Ovary (tissue), 10 donors: ENCODE measurements at places on chromosomes 1 and 21. TPM values are rescaled to one million over a fixed set of nuclear protein-coding genes. Genes with fewer than 3 reads are reported as not detected.

Gene SH3D21
- 9.2 TPM for total RNA-seq

Gene SPATA6
- 36.3 TPM for total RNA-seq

- no peak for DNase-seq
These were observed 133.8 kb downstream of the HS2ST1 start for GRCh38 chr1:87048237-87048636.

DNA sequence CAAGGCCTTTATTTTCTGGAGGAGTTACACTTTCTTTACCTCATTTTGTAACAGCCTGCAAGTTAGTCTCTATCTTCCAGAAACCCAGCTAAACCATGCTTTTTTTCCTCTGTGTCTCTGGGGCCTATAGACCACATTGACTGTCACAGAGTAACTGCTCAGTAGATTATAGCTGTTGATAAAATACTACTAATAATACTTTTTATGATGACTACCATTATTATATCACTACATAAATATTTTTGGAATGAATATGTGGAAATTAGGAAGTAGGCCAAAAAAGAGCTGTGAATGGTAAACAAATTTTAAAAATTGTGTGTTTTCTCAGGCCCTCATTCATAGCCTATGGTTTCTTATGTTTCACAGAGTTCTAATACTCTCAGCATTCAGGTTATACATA, 233.1 kb upstream of the USP24 start:
- DNase-seq = no peak

Gene PLA2G4A
- 15.4 TPM for total RNA-seq

Gene RBM34
- total RNA-seq = 24.5 TPM

DNA sequence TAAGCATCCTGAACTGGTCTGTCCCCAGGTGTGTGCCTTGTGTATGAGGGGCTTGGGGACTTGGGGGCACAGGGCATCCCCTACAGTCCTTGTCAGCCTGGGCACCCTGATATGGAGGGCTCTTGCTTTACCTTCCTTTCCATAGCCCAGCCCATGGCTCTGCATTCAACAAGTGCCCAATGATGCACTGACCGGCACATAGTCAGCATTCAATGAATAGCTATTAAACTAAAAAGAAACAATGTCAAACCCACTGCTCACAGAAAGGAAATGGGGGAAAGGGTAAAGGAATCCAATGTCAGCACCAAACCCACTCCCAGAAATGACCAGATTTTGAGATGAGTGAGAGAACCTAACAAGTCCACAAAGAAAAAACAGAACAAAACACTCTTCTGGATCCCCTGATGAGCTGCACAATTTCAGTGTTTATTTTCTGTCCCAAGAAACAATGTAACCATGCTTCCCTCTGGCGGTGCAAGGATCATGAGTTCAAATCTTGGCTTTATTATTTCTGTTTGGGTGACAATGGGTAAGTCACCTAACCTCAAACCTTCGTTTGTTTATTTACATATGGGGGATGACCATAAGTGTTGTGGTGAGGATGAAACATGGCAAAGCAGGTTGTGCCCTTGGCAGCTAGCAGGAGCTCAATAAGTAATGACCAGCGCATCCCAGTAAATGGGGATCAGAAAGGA, 22.0 kb downstream of the SYT6 start:
- no peak for DNase-seq

DNA sequence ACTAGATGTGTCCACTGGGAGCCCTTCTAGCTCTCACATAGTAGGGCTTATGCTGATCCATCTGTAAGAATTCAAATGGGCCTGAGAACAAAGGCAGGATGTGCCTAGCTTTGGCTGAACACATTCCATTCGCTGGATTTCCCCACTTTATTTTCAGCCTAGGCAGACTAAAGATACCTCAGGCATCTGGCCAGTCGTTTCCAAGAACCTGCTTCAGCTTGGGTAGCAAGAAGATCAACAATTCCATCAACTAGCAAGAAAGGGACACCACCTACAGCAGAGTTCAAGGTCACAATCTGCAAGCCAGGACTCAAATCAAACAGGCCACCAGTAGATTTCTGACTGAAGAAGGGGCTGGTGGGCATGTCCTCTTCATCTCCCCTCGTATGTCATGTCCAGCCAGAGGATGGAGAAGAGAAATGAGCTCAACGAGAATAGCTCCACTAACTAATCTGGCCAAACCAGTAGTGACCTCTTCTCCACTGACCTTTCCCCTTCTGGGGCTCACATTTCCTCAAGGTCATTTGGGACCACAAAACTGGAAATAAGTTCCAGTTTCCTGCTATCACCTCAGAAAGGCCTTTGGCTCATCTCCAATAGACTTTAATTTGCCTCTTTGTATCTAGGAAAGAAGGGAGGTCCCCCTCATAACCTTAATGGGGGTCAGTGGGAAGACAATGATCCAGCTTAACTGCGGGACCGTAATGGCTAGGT, 14.2 kb downstream of the TXNIP start:
- DNase-seq = peak; percentile 64

Gene LCA5L
- total RNA-seq = 2.0 TPM

GRCh38 chr1:208312706-208313105, 68.5 kb upstream of the PLXNA2 start:
- DNase-seq = no peak

GRCh38 chr1:39637361-39637760, 2.1 kb downstream of the HEYL start:
- DNase-seq = no peak

DNA sequence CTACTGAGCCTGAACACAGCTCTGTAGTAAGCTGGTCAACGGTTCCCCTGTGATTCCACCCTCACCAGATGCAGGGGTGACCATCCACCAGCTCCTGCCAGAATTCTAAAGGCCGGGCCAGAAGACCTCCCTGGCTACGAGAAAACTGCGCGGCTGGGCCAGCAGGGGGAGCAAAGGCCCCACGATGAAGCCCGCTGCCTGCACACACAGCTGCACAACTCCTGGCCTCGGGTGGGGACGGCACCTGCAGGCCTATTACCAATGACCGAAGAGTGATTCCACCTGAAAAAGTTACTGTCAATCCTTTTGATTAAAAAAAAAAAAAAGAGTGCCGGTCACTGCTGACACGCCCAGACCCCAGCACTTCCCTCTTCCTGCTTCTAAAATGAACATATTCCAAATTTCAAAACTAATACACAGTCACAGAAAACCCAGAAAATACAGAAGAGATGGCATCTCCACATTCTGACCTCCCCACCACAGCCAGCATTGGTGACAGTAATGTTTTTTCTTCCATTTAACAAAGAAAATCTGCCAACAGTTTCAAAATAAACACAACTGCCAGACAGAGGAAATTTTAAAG, 49.8 kb upstream of the RIPK4 start:
- peak; percentile 78 for DNase-seq

DNA sequence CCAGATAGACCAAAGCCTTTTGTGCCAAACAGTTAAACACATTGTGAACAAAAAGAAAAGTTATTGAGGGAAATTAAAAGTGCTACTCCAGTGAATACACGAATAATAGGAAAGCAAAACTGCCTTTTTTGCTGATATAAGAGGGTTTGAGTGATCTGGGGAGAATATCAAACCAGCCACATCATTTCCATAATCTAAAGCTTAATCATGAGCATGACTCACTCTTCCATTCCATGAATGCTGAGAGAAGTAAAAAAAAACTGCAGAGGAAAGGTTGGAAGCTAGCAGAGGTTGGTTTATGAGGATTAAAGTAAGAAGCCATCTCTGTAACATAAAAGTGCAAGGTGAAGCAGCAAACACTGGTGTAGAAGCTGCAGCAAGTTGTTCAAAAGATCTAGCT, 350.6 kb upstream of the NCAM2 start:
- DNase-seq = no peak

Gene S100A3
- total RNA-seq = 1.0 TPM

Gene TPTE
- total RNA-seq = not detected

DNA sequence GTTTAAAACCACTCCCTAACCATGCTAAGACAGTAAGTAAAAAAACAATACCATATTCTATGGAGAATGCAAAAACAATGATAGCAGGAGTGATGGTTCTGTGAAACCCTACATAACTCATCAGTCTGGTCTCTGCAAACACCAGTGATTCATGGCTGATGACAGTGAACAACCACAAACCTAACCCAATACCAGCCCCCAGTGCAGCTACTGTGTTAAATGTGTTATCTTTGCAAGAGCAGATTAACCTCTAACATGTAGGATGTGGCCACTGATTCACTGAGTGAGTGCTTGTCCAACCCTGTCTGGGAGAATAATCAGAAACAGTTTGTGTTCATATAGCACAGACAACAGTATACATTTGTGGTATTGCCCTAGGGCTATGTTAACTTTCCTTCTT, 100.2 kb upstream of the COG2 start:
- DNase-seq = no peak

Gene KCNH1
- total RNA-seq = not detected

- no peak for DNase-seq
These were observed 280.1 kb upstream of the ST6GALNAC5 start for GRCh38 chr1:76587212-76587611.

- DNase-seq = no peak
These were observed 5.2 kb upstream of the BACH1 start for GRCh38 chr21:29293495-29293894.

Gene TMEM81
- total RNA-seq = 4.2 TPM

DNA sequence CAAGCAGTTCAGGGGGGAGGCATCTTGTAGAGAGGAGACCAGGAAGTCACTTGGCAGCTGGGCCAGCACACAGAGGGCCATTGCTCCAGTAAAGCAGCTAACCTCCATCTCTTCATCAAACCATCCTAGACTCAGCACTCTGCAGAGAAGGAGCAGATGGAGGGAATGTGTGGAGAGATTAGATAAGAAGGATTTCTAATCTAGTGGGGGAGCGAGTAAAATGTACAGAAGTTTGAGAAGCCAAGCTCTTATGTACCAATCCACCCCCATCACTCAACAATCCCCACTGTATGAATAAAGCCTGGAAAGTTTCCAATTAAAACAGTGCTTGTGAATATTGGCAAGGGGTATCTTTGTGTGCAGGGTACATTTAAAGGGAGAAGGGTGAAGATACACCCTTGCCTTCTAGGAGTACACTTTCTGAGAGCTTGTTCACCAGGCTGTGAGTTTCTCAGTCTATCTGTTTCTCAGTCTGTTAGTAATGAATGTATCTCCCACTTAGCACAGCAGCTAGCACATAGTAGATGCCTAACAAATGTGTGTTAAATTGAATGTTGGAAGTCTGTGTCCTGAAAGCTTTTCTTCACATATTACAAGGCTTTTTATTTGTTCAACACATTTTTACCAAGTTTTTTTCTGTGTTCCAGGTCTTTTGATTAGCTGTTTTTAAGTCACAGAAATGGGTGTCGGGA, 142.7 kb upstream of the UBE2U start:
- no peak for DNase-seq

GRCh38 chr1:116382857-116383483, 9.9 kb downstream of the ATP1A1 start:
- DNase-seq = no peak

Gene CFHR2
- total RNA-seq = not detected

DNA sequence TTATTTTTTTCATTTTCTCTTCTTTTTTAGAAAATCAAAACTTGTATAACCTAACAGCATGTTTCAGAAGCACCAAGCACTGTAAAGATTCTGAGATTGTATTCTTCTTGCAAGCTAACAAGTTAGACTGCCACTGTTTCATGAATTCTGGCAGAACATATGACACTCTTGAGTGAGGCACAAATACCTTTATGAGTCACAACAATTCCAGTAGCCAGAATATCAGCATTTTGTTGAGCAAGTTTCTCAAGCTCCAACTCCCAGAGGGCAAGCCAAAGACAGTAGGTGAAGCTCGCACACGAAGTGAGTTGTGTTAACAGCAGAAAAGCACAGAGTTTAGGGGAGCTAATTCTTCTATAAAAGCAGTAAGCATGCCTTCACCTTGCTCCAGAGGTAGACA, 268.8 kb upstream of the NCAM2 start:
- no peak for DNase-seq

DNA sequence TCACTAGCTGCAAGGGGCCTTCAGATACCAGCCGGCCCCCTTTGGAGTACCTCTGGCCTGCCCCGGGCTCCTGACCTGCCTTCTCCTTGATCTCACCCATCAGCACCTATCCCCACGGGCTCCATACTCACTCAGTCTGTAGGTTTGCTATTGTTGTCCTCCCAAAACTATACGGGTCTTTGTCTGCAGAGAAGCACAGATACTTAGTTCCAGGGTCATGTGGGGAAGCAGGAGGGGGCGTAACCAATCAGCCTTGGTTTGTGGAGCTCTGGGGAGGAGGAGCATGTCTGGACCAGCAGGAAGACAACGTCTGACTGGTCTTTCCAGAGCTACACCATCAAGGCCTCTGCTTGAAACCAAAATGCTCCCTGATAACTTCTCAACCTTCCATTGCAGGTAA, 15.2 kb downstream of the TMEM63A start:
- DNase-seq = no peak

Gene RAB42
- 0.94 TPM for total RNA-seq

- no peak for DNase-seq
These were observed 88.9 kb downstream of the PIK3R3 start for GRCh38 chr1:46043458-46044017.

GRCh38 chr1:25128121-25128621, 104.1 kb downstream of the SYF2 start:
- DNase-seq = no peak

DNA sequence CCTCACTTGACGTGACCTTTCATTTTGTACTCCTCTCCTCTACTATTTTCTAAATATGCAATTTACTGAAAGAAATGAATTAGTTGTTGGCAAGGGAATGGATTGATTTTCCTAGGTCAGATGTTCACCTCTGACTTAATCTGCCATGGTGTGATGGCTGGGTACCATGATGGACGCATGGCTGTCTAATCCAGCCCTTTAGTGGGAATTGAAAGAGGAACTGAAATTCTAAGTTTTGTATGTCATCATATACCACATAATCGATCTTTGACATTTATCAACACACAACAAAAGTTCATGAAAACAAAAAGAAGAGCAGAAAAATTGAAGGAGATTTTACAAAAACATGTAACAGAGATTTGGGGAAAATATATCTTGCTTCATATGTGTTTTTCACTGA, 331.3 kb upstream of the SNX7 start:
- DNase-seq = no peak

GRCh38 chr1:22884806-22885530, 87.7 kb downstream of the LACTBL1 start:
- no peak for DNase-seq
